ENCODE measurements at places on chromosomes 2 and 18.

DNA sequence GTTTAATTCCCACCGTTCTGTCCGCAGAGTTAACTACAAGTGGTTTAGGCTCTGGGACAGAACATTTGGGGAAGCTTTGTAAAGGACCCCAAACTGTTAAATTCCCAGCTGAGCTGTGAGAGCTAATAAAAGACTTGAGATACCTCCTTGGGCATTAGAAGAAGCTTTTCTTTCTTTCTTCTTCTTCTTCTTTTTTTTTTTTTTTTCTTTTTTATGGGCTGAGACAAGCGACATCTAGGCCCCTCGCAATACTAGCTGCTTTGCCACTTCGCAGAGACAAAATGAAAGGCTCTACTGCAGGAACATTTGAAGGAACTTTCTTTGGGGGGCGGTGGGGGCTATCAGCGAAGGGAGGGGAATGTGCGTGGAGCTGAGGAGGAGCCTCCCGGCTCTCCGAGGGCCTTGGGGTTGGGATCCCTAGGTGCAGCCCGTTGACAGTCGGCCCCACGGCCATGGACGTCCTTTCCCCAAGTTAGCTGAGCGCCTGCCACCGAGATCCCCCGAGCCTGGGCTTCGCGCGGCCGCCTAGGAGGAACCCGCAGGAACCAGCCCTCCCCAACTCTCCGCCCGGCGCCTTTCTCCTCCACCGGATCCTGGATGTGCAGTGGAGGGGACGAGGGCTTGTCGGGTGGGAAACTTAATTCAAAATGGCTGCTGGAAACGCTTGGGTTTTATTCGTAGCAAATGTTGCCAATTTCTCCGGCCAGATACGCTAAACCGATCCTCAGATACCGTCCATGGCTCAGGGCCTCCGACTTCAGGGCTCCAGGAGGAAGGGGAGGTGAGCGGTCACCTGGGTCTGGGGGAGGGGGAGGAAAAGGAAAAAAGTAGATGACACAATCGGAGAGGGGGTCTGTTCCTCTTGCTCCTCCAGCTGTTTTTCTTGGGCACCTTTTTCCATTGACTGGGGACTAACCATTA, 4.2 kb downstream of the MEIS1 start:
- no peak for DNase-seq

- DNase-seq: no peak
Observed at GRCh38 chr2:105828558-105828957, 83.8 kb downstream of the NCK2 start.

GRCh38 chr18:10290638-10291235, 163.7 kb upstream of the APCDD1 start:
- no peak for DNase-seq

- no peak for DNase-seq
Observed at GRCh38 chr2:146989741-146990140, 855.1 kb upstream of the ACVR2A start.

DNA sequence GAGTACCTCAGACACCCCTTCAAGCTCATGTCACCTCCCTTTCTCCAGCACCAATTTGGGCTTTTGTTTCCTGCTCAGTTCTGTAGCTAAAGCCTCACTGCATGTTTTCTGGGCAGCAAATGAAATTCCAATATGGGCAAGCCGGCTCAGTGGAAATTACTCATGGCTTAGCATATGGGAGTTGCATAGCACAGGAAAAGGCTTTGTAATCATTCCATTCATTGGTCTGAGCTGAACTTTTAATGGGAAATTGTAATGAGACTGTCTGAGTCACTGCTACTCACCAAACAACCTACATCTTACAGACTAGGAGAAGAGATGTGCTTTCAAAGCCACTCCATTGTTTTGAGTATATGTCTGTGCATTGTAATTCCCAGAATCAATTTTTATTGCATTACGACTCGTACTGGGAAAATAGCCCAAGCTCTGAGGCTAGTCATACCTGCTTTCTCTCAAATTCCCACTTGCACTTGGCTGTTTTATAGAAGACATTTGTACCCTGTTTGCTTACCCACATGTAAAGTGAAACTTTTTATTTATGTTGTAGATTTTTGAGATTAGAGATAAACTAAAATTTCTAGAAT, 139.5 kb upstream of the LRATD1 start:
- DNase-seq: no peak

DNA sequence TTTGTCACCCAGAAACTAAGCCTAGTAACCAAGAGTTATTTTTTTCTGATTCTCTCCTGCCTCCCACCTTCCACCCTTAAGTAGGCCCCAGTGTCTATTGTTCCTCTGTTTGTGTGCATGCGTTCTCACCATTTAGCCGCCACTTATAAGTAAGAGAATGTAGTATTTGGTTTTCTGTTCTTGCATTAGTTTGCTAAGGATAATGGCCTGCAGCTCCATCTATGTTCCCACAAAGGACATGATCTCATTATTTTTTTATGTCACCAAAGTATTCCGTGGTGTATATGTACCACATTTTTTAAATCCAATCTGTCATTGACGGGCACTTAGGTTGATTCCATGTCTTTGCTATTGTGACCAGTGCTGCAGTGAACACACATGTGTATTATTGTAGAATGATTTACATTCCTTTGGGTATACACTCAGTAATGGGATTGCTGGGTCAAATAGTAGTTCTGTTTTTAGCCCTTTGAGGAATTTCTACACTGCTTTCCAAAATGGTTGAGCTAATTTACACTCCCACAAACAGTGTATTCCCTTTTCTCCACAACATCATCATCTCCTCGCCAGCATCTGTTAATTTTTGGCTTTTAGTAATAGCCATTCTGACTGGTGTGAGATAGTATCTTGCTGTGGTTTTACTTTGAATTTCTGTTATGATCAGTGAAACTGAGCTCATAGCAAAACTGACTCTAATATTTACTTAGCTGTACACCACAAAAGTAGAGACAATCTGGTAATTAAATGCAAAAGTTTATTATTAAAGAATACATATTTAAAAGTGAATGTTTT, 660.1 kb upstream of the SLC8A1 start:
- DNase-seq: no peak

GRCh38 chr2:186459009-186459408, 27.1 kb upstream of the ZC3H15 start:
- DNase-seq: no peak

DNA sequence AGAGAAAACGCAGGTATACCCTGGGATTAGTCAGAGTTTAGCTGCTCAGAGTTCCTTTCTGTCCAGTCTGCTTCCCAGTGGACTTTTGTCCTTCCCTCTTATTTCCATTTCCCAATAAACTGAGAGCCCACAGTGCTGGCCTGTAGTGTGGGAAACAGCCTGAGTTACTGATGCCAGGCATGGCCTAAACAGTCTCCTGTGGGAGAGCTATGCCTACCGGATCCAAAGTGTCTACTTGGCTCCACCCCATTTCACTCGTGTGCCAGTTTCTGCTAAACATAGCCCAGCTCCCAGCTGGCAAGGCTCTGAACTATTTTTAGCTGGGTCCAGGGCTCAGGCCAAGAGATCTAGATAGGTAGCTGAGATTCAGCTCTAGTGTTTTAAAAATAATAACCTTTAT, 15.6 kb upstream of the PPP1CB start:
- no peak for DNase-seq

DNA sequence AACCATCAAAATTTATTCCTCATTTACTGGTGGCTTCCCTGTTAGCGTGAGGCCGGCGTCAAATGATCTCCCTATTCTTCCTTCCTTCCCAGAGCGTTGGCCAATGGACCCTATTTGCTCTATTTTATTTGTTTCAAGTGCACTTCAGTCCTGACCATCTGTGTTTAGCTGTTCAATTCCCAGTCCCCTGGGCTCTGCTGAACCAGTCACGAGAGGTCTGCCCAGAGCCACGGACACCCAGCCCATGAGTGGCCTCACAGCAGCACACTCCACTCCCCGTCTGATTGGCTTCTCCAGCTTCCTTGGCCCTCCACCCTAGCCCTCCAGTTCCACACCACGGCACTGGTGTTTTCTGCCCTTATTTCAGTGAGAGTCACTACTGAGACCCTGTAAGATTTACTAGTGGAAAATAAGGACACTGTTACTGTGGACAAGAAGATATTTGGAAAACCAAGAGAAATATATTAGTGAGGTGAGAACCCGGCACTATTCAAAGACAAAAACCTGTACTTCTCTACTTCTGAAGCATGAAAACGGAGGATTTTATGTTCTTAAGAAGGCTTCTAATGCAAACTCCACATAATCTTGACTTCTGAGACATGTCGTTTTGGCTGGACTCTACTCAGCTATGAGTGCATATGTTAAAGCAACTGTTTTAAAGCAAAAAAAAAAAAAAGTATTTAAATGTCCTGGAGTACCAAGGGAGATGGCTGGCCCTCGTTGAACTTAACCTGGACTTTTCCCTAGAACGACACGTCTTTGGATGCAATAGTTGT, 86.6 kb downstream of the COL6A3 start:
- no peak for DNase-seq
